Right renal pelvis (tissue), 4 donors: ENCODE measurements at places on chromosomes 13 and 19.

DNA sequence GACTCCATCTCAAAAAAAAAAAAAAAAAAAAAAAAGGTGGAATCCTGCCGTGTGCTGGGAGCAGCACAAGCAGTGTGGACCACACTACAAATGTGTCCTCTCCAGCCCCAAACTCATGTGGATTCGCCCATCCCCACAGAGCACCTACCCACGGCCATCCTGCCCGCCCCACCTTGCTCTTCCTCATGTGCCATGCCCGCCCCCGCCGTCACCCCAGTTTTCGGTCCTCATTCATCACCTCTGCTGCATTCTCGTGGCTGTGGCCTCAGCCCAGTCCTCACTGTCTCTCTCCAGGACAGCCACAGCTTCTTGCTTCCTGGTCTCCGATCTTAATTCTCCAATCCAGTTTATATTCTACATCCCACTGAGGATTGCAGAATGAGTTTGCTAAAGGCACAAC lies 80.0 kb upstream of the TM9SF2 start:
- DNase-seq: no peak

- DNase-seq: peak; percentile 63
Measured at GRCh38 chr19:19461671-19462622, 53.4 kb downstream of the TSSK6 start.

GRCh38 chr19:6802336-6803035 lies 30.0 kb downstream of the VAV1 start:
- no peak for DNase-seq

DNA sequence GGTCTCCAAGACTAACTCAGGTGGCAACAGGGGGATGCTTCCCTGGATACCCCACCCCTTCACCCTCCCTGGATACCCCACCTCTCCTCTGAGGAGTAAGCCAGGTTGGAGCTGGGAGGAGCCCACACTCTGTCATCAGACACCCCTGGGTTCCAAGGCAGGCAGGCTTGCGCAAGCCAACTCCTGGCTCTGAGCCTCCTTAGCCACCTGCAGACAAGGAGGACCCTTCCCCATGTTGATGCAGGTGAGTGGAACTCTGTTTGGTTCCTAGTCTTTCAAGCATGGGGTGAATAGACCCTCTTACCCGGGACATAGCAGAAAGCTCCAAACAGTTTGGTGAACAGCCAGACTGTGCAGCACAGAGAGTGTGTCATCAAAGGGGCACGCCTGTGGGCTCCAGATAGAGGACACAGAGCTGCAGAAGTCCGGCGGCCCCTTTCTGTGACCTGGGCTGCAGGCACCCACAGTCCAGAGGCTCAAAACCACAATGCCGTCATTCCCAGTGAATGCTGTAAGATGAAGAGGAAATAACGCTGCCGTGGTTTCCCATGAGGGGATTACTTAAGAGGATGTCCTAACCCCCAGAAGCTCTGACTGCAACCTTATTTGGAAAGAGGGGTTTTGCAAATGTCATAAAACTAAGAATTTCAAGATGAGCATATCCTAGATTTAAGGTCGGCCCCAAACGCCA lies 12.1 kb upstream of the HAS1 start:
- no peak for DNase-seq

- no peak for DNase-seq
Measured at GRCh38 chr13:99472122-99472440, 29.2 kb upstream of the TM9SF2 start.

GRCh38 chr19:3284759-3285646 lies 60.5 kb downstream of the CELF5 start:
- DNase-seq: no peak

DNA sequence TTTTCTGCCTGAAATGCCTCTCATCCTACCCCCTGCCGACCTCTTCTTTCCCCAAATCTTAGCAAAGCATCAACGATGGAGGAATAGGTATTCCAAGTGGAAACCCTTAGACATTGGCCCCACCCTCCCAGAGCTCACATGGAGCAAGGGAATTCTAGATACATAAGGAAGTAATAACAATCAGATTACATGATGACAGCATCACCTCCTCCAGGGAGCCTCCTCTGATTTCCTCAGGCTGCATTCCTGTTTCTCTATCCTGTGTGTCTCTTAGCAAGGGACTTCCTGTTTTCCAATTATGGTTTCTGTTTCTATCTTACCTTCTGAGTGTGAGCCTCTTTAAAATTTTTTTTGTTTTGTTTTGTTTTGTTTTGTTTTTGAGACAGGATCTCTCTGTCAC lies 246.6 kb downstream of the TSHZ3 start:
- no peak for DNase-seq

DNA sequence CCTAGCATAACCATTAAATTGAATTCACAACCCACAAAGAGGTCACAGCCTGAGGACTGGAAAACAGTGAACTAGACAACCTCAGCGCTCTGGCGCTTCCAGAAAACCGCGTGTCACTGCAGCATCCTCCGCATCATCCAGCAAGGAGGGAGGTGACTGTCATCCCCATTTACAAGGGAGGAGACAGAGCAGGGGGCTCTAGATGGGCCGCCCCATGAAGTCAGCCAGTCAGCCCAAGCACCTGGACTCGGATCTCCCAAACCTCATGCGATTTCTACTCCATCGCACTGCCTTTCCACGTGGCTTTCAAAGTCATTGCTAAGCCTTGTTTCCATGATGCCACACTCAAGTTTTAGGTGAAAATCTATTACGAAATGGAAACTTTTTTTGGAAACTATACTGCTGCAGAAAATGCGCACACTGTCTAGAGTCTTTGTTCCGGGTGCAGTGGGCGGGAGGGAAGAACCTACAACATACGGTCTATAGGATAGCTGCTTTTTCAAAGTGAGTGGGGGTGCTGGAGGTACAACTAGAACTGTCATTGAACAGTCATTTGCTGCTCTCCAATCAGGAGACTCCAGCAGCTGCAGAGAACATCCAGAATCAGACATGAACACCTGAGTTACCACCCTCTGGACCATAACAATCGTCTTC lies 2.8 kb downstream of the AP3D1 start:
- no peak for DNase-seq

DNA sequence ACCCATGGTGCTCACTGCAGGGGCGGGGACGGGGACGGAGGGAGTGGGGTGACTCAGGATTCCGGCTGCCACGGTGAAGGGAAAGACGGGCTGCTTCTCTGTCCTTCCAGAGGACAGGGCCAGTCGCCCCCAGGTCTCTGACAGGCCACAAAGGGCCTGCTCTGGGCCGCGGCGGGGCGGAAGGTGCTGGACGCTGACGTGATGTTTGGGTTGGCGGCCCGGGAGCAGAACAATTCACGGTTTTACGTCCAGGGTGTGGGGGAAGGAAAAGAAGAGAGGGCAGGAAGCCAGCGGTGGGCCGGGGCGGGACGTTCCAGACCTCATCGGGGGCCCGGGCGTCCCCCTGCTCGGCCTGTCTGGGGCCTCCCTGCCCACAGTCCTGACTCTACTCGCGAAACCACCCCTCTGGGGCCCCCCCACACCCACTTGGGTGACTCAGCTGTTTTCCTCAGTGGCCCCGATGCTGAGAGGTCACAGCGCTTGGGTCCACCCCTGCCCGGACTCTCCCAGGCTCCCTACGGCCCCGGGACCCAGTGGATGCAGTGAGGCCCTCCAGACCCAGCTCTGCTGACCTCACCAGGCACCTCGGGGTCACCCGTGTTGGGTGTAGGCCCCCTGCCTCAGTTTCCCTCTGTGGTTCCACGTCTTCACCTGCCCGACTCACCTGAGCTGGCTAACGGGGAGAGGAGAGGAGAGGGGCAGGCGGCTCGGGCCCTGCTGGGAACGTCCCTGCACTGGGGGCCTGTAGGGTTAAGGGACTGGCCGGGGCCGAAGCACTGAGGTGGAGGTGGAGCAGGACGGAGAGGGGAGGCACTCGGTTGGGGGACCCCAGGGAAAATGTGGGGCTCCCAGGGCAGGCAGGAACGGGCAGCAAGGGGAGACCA lies 29.2 kb downstream of the PIP5K1C start:
- DNase-seq: no peak

DNA sequence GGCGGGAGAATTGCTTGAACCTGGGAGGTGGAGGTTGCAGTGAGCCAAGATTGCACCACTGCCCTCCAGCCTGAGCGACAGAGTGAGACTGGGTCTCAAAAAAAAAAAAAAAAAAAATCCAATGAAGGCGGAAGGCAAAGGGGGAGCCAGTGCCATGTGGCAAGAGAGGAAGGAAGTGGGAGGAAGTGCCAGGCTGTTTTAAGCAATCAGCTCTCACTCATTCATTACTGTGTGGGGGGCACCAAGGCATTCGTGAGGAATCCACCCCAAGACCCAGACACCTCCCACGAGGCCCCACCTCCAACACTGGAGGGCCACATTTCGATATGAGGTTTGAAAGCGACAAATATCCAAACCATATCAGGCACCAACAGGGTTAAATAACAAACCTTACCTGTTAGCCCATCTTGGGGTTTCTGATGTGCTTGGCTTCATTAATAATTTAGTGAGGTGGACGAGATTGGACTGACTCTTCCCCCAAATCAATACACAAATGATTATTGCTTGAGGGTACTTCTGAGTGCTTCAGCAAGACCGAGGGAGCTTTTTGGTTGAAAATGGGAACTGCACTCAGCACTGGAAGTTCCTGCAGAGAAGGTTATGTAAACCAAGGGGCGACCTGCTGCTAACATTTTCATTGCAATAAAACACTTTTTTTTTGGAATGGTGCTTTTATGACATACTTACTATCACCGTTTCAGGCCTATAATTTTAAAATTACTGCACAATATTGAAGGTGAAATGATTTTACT lies 7.5 kb upstream of the LRP3 start:
- no peak for DNase-seq

DNA sequence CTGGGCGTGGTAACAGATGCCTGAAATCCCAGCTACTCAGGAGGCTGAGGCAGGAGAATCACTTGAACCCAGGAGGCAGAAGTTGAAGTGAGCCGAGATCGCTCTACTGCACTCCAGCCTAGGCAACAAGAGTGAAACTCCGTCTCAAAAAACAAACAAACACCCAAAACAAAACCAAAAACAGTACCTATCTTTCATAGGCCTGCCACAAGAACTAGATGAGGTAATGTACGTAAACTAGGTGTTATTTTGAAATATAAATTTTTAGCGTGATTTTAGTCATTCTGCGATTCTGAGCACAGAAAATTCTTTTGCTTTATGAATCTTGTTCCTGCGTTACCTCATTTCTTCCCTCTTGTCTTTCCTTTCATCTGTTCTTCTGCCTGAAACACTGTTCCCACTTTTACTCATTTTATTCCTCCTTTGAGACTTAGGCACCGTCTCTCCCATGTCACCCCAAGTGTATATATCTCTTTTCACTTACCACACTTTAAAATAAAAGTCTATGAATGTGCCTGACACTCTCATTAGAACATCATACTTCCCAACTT lies 238.2 kb upstream of the HTR2A start:
- DNase-seq: no peak

- no peak for DNase-seq
Measured at GRCh38 chr13:113144255-113144629, 14.2 kb upstream of the PROZ start.

GRCh38 chr13:102260256-102260655 lies 141.6 kb downstream of the FGF14 start:
- no peak for DNase-seq

DNA sequence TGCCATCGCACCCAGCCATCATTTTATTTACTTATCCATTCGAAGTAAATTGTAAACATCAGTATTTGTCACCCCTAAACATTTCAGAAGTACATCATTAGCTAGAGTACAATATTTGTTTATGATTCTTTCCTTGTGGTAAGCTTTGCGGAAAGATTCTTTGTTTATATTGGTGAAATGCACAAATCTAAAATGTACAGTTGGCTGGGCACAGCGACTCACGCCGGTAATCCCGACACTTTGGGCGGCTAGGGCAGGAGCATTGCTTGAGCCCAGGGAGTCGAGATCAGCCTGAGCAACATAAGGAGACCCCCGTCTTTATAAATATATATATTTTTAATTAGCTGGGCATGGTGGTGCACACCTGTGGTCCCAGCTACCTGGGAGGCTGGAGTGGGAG lies 10.1 kb downstream of the LGALS7B start:
- DNase-seq: no peak
